ENCODE measurements at places on chromosomes 5 and 9. TPM values are rescaled to one million over a fixed set of nuclear protein-coding genes. Genes with fewer than 3 reads are reported as not detected.
A peak's percentile ranks its signal among the peaks of the same experiment; 100 is the strongest.

- no peak overlapping the region for H3K4me3 ChIP-seq
- no peaks in the 10 kb centered on the region for H3K36me3 ChIP-seq
- peaks cover 6% of the 10 kb centered on the region for H3K4me1 ChIP-seq
- no peaks in the 10 kb centered on the region for H3K27me3 ChIP-seq
Observed at GRCh38 chr5:72840041-72840440, 23.6 kb downstream of the TNPO1 start.

ADGRD2 gene
- total RNA-seq, result not detected

DNA sequence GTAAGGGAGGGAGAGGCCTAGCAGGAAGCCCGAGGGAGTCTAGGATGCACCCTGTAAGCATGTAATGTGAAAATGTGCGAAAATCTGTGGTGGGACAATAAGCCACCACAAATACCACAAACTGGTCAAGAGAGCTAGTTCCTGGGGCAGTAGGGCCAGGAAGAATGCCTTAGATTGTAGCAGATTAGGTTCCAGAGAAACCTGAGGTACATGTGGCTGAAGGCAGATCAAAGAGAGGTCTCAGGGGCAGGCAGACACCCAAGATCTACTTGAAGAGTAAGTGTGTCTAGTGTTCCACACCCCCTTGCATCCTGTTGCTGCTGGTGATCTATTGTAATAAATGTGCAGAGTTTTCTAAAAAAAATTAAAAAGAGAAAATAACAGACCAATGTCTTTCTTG, 1677.3 kb upstream of the CDH6 start:
- H3K27me3 ChIP-seq, result no peaks in the 10 kb centered on the region
- no peaks in the 10 kb centered on the region for H3K36me3 ChIP-seq

GRCh38 chr9:114289106-114289505, 33.8 kb upstream of the ORM1 start:
- H3K27ac ChIP-seq, result no peak overlapping the region
- no peaks in the 10 kb centered on the region for H3K4me1 ChIP-seq
- peaks cover under 1% of the 10 kb centered on the region for H3K36me3 ChIP-seq
- no peak overlapping the region for H3K4me3 ChIP-seq
- H3K27me3 ChIP-seq, result no peaks in the 10 kb centered on the region
- peak; percentile 43 for DNase-seq

- H3K36me3 ChIP-seq, result no peaks in the 10 kb centered on the region
- DNase-seq, result peak; percentile 82
- H3K27me3 ChIP-seq, result no peaks in the 10 kb centered on the region
- H3K27ac ChIP-seq, result no peak overlapping the region
- H3K4me3 ChIP-seq, result no peak overlapping the region
- no peaks in the 10 kb centered on the region for H3K4me1 ChIP-seq
Observed at GRCh38 chr9:34572092-34572491, 17.4 kb downstream of the CNTFR start.

- H3K4me3 ChIP-seq, result no peak overlapping the region
- no peaks in the 10 kb centered on the region for H3K27me3 ChIP-seq
- no peak for DNase-seq
- no peak overlapping the region for H3K27ac ChIP-seq
Observed at GRCh38 chr9:23630488-23630887, 195.6 kb downstream of the ELAVL2 start.

- no peaks in the 10 kb centered on the region for H3K36me3 ChIP-seq
- H3K27ac ChIP-seq, result no peak overlapping the region
- H3K4me1 ChIP-seq, result no peaks in the 10 kb centered on the region
- H3K4me3 ChIP-seq, result no peak overlapping the region
- no peak for DNase-seq
- H3K27me3 ChIP-seq, result no peaks in the 10 kb centered on the region
Observed at GRCh38 chr5:179504191-179504590, 46.2 kb upstream of the RUFY1 start.

RNF208 gene
- total RNA-seq, result 4.6 TPM

DNA sequence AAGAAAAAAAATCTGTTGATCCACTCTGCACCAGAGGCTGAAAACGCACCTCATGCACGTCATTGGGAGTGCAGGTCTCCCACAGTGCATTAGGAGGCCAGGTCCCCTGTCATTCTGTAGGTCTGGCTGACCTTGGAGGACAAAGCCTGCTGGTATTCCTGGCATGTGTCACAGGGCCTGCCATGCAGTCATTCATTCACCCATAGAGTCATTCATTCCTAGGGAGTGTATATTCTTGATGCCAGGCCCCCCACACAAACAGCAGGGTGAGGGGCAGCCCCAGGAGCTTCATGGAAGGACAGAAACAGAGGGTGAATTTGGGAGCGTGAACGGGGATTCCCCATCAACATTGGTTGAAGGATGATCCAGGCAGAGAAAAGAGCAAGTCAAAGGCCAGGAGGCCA, 2.2 kb downstream of the GBGT1 start:
- H3K4me1 ChIP-seq, result no peaks in the 10 kb centered on the region
- H3K36me3 ChIP-seq, result no peaks in the 10 kb centered on the region
- H3K4me3 ChIP-seq, result no peak overlapping the region
- H3K27ac ChIP-seq, result no peak overlapping the region
- H3K27me3 ChIP-seq, result no peaks in the 10 kb centered on the region

ORM2 gene
- total RNA-seq, result 3,440 TPM

SLIT3 gene
- total RNA-seq, result 0.77 TPM

KLHL3 gene
- total RNA-seq, result 8.5 TPM

TRPM6 gene
- total RNA-seq, result 0.24 TPM

- H3K4me3 ChIP-seq, result peak overlapping the region; percentile 90
- DNase-seq, result no peak
- H3K4me1 ChIP-seq, result peaks cover 12% of the 10 kb centered on the region
- no peaks in the 10 kb centered on the region for H3K36me3 ChIP-seq
- H3K27me3 ChIP-seq, result no peaks in the 10 kb centered on the region
Observed at GRCh38 chr5:148382961-148383360, 797 bp upstream of the FBXO38 start.

TMEM232 gene
- 0.53 TPM for total RNA-seq

HTR4 gene
- total RNA-seq, result not detected

- DNase-seq, result no peak
- H3K4me3 ChIP-seq, result no peak overlapping the region
- H3K27ac ChIP-seq, result no peak overlapping the region
- H3K4me1 ChIP-seq, result no peaks in the 10 kb centered on the region
Observed at GRCh38 chr9:38053697-38054461, 15.1 kb downstream of the SHB start.

DNA sequence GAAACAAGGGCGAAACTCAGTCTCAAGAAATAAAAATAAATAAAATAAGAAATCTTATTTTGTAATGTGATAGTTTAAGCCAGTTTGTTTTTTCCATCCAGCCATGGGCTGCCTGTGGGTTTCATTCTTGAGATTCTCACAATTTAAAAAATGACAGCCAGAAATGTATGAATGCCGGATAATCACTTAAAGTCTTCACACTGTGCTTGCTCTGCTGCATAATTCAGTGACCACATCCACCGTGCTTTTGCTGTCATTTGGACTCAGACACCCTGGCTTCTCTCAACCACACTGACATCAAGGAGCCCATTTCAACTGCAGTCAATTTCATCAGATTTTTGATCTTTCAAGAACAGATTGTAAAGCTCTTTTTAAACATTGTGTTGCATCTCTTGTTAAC, 61.0 kb upstream of the DAPK1 start:
- DNase-seq, result no peak
- no peaks in the 10 kb centered on the region for H3K4me1 ChIP-seq
- H3K36me3 ChIP-seq, result no peaks in the 10 kb centered on the region
- no peaks in the 10 kb centered on the region for H3K27me3 ChIP-seq
- H3K27ac ChIP-seq, result no peak overlapping the region

DNA sequence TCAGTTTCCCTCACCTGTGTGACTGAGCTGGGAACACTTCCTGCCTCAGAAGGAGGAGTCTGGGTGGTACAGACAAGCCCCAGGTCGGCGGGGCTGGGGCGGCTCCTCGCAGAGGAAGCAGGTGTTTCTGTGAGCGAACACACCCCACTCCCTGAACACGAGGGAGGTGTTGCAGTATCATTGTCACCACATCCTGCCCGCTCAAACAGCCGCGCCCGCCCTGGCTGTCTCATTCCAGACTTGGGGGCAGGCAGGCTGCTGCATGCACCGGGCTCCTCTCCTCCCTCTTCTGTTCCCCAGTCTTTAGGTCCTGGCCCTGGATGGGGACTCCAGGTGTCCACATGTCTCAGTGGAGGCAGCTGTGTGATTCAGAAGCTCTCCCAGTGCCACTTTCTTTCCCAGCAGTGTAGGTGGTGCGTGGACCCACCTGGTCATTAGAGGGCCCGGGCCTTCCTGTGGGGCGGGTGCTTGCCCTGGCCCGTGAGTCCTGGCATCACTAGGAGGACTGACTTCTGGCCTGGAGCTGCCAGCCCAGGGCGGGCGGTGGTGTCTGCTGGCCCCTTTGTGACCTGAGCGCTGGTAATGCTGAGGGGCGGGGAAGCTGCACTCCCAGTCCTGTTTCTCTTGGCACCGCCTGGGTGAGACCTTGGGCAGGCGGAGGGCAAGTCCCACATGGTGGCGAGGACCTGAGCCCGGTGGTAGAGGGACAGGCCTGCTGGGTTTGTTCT, 18.3 kb upstream of the PHYHD1 start:
- no peak overlapping the region for H3K27ac ChIP-seq
- H3K4me1 ChIP-seq, result no peaks in the 10 kb centered on the region
- no peak for DNase-seq
- H3K36me3 ChIP-seq, result no peaks in the 10 kb centered on the region

FOXD1 gene
- total RNA-seq, result not detected

- peaks cover 17% of the 10 kb centered on the region for H3K4me1 ChIP-seq
- no peaks in the 10 kb centered on the region for H3K36me3 ChIP-seq
- DNase-seq, result no peak
- no peak overlapping the region for H3K4me3 ChIP-seq
Observed at GRCh38 chr5:32683125-32683524, 28.0 kb upstream of the NPR3 start.

- DNase-seq, result no peak
- H3K27ac ChIP-seq, result no peak overlapping the region
- H3K27me3 ChIP-seq, result no peaks in the 10 kb centered on the region
- H3K4me3 ChIP-seq, result no peak overlapping the region
- peaks cover 7% of the 10 kb centered on the region for H3K4me1 ChIP-seq
- no peaks in the 10 kb centered on the region for H3K36me3 ChIP-seq
Observed at GRCh38 chr5:69206528-69207190, 17.3 kb downstream of the CENPH start.

- no peaks in the 10 kb centered on the region for H3K36me3 ChIP-seq
- H3K27me3 ChIP-seq, result no peaks in the 10 kb centered on the region
- DNase-seq, result no peak
- no peak overlapping the region for H3K4me3 ChIP-seq
Observed at GRCh38 chr5:114898602-114899001, 271.1 kb downstream of the TRIM36 start.

DNA sequence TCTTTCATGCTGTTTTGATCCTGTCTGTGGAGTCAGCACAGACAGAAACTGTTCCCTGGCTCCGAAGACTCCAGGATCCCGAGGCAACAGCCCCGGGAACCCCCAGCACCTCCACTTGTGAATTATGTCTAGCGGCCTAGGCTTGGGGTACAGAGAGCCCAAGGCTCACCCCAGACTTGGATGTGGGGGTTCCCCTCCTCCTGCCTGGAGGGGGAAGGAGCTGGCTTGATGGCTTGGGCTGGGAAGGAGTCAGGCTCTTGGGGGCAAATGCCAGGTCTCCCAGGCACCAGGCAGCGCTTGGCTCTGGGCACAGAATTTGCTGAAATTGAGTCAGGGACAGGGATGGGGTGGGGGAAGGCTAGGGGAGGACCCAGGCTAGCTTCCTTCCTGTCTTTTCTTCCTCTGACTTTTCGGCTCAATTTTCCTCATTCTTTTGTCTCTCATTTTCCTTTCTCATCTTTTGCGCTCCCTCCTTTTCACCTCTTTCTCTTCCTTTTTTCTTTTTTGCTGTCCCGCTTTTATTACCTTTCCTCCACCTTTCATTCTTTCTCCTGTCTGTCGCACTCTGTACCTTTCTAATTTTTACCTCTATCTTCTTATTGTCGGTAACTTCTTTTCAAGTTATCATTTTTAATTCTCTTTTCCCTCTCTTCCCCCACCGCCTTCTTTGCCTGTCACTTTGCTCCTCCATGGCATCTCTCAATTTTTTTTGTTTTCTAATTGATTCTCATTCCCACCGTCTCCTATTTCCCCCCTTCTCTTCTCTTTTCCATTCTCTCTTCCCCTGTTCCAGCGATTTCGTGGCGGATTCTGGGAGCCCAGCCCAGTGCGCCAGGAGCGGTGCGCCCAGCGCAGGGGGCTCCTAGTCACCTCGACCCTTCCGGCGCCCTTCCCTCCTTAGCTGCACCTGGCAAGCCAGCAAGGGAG, 10.5 kb downstream of the MSX2 start:
- no peaks in the 10 kb centered on the region for H3K4me1 ChIP-seq
- no peaks in the 10 kb centered on the region for H3K36me3 ChIP-seq
- DNase-seq, result no peak
- H3K27ac ChIP-seq, result no peak overlapping the region
- H3K4me3 ChIP-seq, result no peak overlapping the region
- peaks cover 11% of the 10 kb centered on the region for H3K27me3 ChIP-seq

DNA sequence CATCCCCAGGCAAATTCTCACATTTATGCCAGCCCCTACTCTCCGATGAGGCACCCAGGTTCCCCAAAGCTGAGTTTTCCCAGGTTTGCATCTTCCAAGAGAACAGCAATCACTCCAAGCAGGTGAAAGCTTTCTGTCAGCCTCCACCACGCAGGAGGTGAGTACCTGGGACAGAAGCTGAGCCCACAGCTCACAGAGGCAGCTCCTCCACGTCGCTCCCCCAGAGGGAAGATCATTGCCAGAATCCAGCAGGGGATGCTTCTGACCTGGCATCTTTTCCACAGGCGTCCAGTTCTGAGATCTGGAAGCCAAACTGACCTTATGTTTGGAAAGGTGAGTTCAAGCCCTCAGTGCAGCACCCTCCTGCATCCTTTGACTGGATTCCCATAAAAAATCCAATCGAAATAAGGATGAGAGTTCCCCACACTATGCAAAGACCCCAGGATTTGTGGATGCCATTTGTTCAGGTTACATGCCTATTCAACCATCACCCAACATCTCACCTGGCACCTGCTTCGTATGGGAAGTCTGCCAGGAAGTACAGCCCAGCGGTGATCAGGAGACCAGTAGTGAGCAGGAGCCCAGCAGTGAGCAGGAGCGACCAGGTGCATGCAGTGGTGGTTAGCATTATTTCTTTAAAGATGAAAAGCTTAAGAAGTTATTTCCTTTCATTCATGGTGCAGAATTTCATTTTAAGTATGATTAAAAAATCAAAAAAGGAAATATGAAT, 47.4 kb upstream of the OLFM1 start:
- no peaks in the 10 kb centered on the region for H3K27me3 ChIP-seq
- no peak overlapping the region for H3K4me3 ChIP-seq
- H3K4me1 ChIP-seq, result no peaks in the 10 kb centered on the region

SKP1 gene
- total RNA-seq, result 125 TPM

GRCh38 chr5:181051841-181052671, 12.0 kb downstream of the BTNL9 start:
- no peaks in the 10 kb centered on the region for H3K36me3 ChIP-seq
- H3K4me1 ChIP-seq, result no peaks in the 10 kb centered on the region
- no peak overlapping the region for H3K27ac ChIP-seq

DNA sequence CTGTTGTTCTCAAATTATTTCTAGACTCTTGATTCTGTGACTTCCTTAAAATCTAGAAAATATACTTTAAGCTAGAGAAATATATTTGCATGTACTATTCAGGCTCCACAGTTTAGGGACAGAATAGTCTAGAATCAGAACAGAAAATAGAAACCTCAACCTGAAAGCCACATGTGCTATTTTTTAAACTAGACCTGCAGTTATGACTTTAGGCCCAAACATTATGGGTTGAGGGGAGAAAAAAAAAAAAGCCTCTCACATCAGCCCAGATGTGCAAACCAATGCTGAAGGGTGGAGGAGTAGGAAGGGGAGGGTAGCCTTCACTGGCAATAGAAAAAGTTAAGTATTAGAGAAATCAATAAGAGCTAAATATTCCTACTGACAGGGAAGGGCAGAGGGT, 35.7 kb downstream of the ELL2 start:
- H3K36me3 ChIP-seq, result no peaks in the 10 kb centered on the region
- H3K27me3 ChIP-seq, result no peaks in the 10 kb centered on the region
- H3K4me3 ChIP-seq, result no peak overlapping the region
- H3K4me1 ChIP-seq, result no peaks in the 10 kb centered on the region
- DNase-seq, result no peak

All from right lobe of liver (tissue), 6 donors.